ENCODE measurements at places on chromosomes 4 and X.

DNA sequence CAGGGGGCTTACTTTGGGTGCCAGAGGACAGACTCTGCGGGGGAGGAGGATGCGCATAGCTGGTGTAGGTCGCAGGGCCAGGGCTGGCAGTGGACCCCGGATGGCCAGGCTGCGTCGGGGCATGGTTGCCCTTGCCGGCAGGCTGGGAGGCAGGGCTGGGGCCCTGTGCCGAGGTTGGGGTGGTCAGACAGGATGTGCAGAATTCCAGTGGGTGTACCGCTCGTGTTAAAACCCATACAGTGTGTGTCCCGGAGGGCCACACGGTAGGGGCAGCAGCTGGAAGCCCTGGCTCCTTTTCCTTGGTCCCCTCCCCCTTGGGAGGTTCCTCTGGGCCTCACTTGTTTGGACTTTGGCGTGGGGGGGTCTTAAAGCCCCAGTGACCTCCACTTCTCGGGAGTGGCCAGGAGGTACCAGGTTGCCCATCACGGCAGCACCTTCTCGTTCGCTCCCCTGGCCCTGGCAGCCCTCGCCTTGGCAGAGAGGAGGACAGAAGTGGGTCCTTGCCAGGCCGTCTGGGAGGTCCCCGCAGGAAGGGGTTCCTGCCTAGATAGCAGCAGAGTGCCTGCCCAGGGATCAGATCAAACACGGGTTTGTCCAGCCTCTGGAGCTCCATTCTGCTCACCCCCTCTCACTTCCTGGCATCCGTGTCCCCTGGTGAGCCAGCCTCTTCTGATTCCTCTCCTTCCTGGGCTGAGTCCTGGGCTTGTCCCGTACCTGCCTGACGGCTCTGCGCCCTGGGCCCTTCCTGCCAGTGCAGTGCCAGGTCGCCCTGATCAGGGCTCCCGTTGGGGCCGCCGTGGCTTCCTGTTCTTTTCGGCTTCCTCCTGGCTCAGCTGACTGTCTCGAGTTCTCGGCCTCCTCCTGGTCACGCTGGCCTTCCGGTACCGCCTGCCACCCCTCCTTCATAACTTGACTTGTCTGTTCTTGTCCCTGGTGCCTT is 56.7 kb upstream of the HGFAC start:
- no peak for DNase-seq

GRCh38 chr4:47914926-47915237 is 499 bp upstream of the NFXL1 start:
- no peak for DNase-seq

DNA sequence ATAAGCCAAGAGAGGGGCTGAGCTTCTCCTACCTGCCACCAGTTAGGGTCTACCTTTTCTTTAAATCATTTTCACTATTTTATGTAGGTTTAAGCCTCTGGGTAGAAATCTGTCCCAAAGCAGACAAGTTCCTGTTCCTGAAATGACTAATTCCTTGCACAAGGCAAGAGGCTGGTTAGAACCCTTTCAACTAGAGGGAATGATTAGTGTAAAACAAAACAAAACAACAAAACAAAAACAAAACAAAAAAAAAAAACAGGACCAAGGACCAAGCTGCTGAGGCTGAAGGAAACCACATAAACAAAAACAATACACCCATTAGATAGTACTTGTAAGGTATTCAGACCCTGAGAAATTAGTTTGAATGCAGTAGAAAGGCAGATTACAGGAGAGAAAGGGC is 62.7 kb downstream of the MAML3 start:
- DNase-seq = no peak

GRCh38 chrX:40004921-40005291 is 92.9 kb downstream of the BCOR start:
- DNase-seq = no peak

GRCh38 chr4:176123710-176124407 is 58.2 kb downstream of the WDR17 start:
- DNase-seq = peak; percentile 11

GRCh38 chr4:78737035-78737434 is 39.1 kb upstream of the BMP2K start:
- DNase-seq = no peak

- DNase-seq = peak; percentile 45
Observed at GRCh38 chrX:13357925-13358324, 38.1 kb upstream of the ATXN3L start.

GRCh38 chr4:25253071-25253445 is 19.2 kb downstream of the PI4K2B start:
- DNase-seq = no peak

DNA sequence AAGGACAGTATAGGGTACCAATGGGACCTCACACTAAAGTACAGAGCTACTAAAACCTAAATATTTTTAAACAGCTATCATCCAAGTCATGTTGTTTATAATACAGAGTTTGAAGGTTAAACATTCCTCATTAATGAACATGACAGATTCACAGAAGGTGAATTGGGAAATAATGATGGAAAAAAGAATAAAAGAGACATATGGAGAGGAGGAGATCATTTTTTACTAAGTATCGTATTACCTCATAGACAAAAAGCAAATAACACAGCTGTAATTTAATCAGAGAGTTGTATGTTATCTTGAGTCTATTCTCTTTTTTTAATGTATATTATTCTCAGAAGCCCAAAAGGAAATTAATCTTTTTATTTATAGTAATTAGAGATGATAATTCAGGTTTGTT is 7.9 kb downstream of the PLK4 start:
- DNase-seq = no peak

DNA sequence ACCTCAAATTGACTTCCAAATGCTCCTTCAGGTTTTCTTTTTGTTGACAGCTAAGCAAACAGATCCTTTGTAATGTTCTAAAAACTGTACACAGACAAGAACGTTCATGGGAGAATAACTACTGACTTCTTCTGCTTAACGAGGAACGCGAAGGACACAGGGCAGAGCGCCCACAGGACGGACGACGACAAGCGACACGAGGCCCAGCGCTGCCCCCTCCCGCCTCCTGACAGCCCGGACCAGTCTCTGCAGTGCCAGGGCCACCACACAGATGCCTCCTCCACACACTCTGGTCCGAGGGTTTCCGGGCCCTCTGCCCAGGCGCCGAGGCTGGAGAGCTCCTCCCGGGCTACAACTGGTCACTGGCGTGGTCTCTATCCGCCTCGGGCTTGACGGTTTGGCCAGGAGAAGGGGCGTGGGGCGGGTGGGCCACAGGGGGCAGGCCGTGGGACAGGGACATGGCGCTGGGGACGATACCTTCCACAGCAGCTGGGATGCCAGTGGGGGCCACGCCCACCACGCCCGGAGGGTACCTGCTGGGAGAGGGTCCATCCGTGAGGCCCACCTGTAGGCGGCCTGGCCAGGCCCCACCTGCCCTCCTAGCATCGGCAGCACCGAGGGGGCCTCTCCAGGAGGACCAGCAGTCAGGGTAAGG is 36.9 kb downstream of the CTBP1 start:
- DNase-seq = no peak

GRCh38 chr4:3514221-3514780 is 17.9 kb downstream of the LRPAP1 start:
- no peak for DNase-seq

DNA sequence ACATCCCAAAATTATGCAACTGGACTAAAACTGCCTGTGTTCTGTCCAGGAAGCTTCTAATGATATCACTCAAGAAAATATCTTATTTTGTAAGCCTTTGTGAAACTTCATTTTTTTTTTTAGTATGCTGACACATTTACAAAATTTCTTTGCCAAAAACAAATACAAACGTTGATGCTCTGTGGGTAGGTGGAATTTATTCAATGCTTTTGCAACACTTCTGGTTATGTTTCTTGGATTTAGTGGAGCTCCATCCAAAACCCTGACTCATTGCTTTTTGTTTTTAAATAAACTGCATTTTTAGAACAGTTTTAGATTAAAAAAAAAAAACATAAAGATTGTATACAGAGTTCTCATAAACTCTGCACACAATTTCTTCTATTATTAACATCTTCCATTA is 250.9 kb upstream of the MAOA start:
- DNase-seq = no peak

- no peak for DNase-seq
Observed at GRCh38 chrX:15882704-15883539, 28.3 kb upstream of the AP1S2 start.

DNA sequence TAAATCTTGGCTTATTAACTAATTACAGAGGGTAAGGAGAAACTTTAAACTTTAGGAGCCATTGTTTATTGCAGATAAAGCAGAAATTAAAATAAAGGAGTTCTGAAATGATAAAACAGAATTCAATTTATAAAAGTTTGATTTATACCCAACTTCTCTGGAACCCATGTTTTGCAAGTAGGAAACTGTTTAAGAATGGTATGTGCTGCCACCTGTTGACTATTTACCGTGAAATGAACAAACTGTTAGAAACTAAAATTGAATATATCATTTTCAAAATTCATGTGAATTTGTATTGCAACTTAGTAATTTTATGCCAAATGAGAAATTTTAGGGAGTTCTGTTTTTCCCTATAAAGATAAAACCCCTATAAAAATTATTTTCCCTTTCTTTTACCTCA is 11.0 kb upstream of the TBC1D8B start:
- no peak for DNase-seq

DNA sequence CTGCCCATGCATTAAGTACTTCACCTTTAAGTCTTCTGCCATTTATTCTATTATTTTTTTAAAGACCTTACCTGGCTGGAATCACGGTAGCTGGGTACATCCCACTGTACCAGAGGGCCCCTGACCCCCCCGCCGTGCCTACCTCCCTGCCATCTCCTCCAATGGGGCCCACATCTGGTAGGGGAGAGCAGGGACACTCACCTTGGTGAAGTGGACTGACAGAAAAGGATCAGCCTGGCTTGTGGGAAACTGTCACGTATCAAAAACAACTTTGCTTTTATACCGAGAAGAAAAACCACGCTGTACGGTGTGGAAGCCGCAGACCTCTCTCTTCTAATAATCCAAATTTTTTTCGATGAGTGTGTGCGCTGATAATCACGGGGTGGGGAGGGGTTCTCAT is at the start of gene FOXP3:
TSS of gene FOXP3 (minus strand) at position 251 of the 400 bp plus-strand sequence. CDS start 6,205 bp downstream, outside the sequence.
- no peak for DNase-seq

DNA sequence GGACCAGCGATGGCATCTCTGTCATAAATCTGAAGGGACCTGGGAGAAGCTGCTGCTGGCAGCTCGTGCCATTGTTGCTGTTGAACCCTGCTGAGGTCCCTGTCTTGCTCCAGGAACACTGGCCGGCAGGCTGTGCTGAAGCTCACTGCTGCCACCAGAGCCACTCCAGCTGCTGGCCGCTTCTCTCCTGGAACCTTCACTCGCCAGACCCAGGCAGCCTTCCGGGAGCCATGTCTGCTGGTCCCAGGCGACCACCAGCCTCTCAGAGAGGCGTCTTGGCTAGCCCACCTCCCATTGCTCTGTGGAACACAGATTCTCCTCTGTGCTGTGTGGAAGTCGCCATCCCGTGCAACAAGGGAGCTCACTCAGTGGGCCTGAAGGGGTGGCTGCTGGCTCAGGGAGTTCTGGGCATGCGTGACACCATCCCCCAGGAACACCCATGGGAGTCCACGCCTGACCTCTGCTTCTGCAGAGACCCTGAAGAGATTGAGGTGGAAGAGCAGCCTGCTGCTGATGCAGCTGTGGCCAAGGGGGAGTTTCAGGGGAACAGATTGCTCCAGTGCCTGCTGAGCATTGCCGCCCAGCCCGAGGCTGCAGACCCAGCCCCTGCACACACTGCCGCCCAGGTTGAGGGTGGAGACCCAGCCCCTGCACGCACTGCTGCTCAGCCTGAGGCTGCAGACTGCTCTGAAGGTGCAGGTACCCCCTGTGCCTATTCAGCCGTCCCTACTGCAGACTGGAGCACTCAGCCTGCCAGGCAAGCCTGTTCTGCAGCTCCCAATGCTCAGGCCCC is 33.1 kb upstream of the CYP4V2 start:
- DNase-seq = no peak

- no peak for DNase-seq
Observed at GRCh38 chr4:48047421-48047844, 30.9 kb downstream of the NIPAL1 start.

DNA sequence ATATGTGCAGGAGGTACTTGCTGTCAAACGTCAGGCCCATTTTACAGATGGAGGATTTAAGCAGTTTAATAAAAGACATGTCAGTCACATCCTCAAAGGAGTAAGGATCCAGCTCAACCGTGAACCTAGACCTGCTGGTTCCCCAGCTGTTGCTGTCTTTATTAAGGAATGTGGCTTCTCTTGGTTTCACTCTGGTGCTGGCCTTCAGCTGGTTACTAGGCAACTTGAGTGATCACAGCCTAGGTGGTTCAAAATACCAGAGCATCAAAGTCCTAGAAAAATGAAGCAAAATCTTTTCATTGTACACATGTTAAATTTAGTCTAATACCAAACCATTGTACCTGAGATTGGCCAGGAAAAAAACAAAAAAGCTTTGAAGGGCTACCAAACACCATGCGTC is 32.7 kb upstream of the GLRA2 start:
- DNase-seq = no peak

- no peak for DNase-seq
Observed at GRCh38 chrX:105274091-105274490, 53.6 kb upstream of the TEX13A start.

DNA sequence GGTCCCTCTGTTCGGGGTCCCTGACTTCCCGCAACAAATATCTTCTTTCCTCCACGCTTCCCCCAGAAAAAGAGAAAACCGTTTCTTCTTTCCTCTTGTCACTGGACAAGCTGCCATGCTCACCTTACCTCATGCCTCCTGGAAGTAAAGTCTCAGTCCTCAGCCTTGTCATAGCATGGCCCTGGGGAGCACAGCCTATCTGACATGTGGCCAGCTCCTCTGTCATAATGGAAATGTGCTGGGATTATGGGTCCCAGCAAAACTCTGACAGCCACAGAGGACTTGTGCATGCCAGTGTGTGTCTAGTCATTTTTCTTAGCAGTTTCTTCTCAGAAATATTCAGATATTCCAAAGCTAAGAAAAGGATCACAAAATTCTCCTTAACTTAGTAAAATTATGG is 122.4 kb downstream of the AASDH start:
- no peak for DNase-seq

DNA sequence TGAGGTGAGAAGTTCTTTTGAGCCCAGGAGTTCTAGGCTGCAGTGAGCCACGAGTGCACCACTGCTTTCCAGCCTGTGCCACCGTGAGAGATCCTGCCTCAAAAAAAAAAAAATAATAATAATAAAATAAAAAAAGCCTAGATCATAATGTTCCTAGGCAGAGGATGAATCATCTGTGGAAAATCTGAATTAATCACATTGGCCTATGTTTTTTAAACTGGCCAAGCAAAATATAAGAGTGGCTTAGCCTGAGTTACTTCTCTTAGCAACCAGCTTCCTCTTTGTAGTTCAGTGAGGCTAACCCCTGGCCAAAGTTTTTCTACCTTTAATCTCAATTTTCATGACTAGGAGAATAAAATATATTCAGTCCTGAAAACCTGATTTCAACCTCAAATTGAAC is 614.6 kb downstream of the PPP4R3C start:
- DNase-seq = no peak

DNA sequence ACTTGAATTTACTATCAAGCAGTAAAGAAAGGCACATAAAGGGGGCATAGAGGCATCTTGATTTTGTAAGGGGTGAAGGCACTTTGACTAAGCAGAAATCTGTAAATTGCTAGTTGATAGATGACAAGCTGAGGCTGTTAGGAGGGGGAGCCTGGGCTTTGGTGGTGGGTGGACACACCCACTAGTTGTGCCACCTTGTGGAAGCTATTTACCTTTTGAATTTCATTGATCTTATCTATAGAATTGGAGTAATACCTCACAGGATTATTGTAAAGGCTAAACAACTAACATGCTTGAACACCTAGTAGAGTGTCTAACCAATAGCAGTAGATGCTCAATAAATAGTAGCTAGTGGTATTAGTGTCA is 142.8 kb upstream of the KCNIP4 start:
- DNase-seq = no peak
